Vagina (tissue), 2 donors: ENCODE measurements at places on chromosomes 4 and X.

DNA sequence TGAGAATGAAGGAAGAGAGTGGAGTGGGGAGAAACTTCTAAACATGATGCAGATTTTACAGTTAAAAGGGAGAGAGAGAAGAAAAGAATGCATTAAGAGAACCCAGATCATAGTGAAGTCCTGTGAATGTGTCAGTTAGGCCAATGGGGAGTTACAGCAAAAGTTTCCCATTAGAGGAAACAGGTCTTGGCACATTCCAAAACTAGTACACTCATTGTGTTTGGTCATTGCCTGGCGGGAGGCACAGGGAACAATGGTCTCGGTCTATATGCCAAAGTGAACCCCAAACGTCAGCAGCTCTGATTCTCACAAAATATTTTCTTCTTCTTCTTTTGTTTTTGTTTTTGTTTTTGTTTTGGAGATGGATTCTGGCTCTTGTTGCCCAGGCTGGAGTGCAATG lies 284.5 kb upstream of the CTSO start:
- no peak for DNase-seq

GRCh38 chr4:135694066-135694465 lies 1492.5 kb upstream of the PABPC4L start:
- DNase-seq = no peak

GRCh38 chrX:108516184-108516583 lies 76.5 kb downstream of the COL4A5 start:
- DNase-seq = no peak

- DNase-seq = no peak
Measured at GRCh38 chrX:1600406-1601050, 9.1 kb downstream of the AKAP17A start.

DNA sequence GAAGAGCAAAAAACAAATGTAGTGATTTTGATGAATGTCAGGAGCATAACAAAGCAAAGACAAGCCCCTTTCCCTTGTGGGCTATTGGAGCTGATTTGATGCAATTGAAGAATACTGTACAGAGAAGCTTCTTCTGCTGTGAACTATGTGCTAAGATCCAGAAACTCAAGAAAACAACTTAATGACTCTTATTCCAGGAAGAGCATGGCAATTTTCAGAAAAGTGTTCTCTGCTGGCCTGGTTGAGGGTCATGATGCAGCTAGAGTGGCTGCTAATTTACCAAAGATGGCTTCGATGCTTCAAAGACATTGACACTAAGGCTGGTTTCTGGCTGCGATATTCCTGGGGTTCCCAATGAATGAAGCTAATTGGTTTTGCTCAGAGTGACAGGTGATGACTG lies 45.8 kb downstream of the TNIP3 start:
- no peak for DNase-seq

DNA sequence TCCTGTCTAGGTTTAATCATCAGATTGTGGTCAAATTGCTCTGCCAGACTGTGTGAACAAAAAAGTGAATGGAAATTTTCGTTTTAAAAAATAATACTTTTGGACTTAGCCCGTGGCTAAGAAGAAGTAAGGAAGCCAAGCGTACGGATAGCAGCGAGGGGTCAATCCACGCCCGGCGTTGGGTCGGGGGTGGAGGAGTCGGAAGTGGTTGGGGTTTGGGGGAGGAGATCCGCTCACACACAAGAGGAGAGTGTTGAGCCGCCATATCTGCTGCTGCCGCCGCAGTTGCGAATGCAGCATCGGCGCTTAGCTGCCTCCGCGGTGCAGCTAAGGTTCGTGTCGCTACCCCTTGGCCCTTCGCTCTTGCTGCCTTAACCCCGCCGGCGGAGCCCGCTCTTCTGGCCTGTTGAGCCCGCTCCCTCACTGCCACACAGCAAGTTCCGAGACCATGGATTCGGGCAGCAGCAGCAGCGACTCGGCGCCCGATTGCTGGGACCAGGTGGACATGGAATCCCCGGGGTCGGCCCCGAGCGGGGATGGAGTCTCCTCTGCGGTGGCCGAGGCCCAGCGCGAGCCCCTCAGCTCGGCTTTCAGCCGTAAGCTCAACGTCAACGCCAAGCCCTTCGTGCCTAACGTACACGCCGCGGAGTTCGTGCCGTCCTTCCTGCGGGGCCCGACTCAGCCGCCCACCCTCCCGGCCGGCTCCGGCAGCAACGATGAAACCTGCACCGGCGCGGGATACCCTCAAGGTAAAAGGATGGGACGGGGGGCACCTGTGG lies at the start of gene GSPT2:
GSPT2 (plus strand) TSS at position 264 of the 779 bp plus-strand sequence; CDS start at position 449, 185 bp downstream.
- DNase-seq = no peak

- DNase-seq = no peak
Measured at GRCh38 chrX:141405486-141405852, 163.2 kb upstream of the SPANXC start.

DNA sequence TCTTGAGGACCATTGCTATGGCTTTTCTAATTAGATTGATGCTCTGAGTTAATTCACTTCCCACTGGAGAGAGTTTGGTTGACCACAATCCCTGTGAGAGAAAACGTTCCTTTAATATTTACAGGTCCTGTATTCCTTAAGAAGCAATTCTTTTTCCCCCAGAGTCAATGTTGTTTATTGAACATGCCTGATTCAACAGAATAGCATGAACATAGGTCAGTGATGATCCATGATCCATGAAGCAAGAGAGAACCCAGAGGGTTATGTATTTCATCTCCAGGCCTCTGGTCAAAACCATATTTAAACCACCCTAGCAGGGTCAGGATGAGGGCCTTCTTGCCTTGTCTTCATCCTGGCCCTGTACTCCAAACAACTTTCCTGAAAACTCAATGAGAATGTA lies 39.4 kb upstream of the EFHC2 start:
- DNase-seq = no peak

- DNase-seq = no peak
Measured at GRCh38 chr4:1579001-1579900, 104.9 kb downstream of the FAM53A start.

GRCh38 chr4:53902786-53903185 lies 161.6 kb downstream of the CHIC2 start:
- DNase-seq = no peak

DNA sequence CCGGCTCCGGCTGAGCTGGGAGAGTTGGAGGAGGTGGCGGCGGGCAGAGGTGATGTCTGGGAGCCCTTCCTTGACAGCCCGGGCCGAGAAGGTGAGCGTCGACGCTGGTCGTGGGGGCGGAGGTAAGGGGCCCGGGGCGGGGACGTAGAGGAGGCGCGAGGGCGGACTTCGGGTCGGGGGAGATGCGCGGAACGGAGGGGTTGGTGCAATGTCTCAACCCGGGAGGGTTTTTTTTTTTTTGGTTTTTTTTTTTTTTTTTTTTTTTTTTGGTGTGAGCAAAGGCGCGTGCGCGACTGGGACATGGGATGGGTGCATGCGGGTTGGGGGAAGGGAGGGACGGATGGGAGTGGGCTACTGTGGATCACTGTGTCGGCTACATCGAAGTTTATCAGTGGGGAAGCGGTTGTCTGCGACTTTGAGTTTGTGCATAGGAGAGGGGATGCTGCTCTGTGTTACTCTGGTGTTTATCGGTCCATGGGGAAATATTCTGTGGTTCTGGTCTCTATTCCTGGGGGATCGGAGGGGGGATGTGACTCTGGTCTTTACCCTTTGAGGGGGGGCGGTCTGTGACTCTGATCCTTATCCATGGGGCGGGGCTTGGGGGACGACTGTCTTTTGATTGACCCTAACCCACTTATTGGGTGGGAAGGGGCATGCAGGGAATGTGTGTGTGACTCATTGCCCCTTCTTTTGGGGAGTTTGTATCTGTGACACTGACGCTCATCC lies 537 bp downstream of the RBM10 start:
- no peak for DNase-seq

- DNase-seq = no peak
Measured at GRCh38 chr4:68342134-68342533, 7.8 kb downstream of the YTHDC1 start.

- DNase-seq = no peak
Measured at GRCh38 chrX:72097098-72097497, 34.6 kb downstream of the RTL5 start.

DNA sequence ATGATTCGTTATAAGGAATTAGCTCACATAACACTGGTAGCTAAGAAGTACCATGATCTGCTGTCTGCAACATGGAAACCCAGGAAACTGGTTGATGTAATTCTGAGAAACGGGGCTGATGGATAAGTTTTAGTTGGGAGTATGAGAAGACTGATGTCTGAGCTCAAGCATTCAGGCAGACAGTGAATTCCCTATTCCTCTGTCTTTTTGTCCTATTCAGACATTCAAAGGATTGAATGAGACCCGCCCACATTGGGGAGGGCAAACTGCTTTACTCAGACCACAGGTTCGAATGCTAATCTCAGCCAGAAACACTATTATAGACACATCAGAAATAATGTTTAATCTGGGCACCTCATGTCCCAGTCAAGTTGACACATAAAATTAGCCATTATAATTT lies 515.5 kb downstream of the STPG2 start:
- DNase-seq = no peak

- DNase-seq = no peak
Measured at GRCh38 chr4:117898496-117898895, 135.8 kb upstream of the NDST3 start.

DNA sequence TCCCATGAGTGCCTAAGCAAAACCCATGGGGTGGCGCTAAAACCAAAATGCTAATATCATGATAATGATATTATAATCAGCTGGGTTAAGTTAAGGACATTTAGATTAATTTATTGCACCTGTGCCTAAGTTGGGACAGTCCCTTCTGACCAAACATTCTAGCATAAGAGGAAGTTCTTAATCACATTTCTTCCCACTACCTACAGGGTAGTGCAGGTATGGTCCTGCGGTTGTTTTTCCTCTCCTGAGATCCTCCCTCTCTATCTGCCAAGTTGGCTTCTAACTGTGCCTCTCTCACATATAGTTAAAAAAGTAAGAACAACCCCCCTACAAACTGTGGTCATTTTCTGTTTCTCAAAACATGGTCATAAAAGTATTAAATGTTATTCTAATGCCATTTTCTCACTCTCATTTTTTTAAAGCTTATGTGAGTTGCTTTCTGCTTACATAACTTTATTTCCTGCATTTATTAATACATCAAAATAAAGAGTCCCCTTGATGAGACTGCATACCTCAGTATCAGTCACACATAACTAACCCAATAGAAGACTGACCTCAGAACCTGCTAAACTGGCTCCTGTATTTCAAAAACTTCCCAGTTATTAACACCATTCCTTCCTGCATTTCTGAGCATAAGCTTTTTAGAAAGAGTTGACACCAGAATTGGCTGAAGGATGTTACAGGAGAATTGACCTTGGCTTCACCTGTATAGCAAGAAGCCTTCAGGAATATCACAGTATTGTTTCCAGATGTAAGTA lies 1332.5 kb downstream of the FSTL5 start:
- DNase-seq = no peak

DNA sequence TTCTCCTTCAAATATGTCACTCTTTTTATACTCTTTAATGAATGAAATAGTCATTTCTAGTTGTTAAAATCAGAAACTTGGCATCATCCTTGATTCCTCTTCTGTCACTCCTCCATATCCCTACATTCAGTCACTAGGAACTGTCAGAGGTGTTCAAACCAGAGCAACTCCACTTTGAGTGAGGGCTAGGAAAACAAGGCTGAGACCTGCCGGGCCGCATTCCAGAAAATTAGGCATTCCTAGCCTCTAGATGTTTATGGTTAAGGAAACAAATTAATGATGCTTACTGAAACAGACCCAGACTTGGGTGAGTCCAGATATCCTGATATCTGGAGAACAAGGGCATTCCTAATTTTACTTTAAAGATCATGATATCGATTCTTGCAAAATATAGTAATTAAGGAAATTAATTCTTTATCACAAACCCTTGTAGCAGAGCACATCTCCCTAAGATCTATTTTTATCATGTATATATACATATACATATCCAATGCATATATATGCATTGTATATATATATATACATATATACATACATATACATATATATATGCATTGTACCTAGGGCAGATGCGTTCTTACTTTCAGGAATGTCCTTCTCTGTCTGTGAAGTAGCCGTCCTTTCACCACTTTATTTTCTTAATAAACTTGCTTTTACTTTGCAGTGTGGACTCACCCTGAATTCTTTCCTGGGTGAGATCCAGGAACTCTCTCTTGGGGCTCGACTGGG lies 98.4 kb upstream of the GC start:
- DNase-seq = no peak

GRCh38 chrX:34585561-34585960 lies 71.5 kb downstream of the TMEM47 start:
- DNase-seq = no peak

DNA sequence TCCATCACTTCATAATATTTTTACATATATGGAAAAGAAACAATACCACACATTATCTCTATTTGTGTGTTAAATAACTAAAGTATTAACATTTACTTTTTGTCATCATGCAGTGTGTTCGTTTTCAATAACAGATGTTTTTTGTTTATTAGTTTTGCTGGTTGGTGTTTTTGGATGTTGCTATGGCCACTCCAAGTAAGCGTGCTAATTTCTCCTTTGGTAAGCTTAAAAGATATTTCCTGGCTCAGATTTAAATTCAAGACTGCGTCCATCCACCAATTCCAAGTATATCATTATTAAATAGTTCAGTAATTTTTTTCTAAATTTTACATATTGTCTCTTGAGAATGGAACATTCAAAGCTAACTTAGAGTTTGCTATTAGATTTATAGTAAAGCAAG lies 235.4 kb upstream of the IL1RAPL1 start:
- DNase-seq = no peak

GRCh38 chr4:165415910-165416309 lies 37.1 kb downstream of the CPE start:
- no peak for DNase-seq

- DNase-seq = no peak
Measured at GRCh38 chr4:100042235-100042634, 92.2 kb upstream of the H2AZ1 start.

DNA sequence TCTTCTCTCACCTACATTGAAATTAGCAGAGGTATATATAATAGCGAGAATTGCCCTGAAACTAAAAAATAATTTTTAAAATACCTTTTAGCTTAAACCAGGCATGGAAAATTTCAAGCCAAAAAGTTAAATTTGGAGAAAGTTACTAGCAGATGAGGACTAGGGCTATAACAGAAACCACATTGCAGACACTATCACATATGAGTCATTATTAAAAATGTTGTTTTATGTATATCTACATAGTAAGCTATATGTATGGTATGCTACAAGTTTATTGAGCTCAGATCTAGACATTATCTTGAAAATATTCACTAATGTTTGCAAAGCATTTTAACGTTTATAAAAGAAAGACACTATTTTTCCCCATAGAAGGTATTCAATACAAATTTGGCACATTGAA lies 147.8 kb downstream of the PAPSS1 start:
- no peak for DNase-seq

GRCh38 chr4:85369703-85370380 lies 105.1 kb upstream of the ARHGAP24 start:
- DNase-seq = no peak

- DNase-seq = no peak
Measured at GRCh38 chr4:149706942-149707341, 108.7 kb downstream of the IQCM start.

- DNase-seq = no peak
Measured at GRCh38 chrX:133254666-133255065, 36.5 kb upstream of the TFDP3 start.

GRCh38 chrX:23745786-23746185 lies 2.7 kb upstream of the ACOT9 start:
- DNase-seq = no peak

GRCh38 chrX:45196701-45197100 lies 4.0 kb downstream of the DIPK2B start:
- DNase-seq = no peak

- no peak for DNase-seq
Measured at GRCh38 chr4:20028645-20029044, 223.1 kb upstream of the SLIT2 start.
